CD4-positive, CD25-positive, alpha-beta regulatory T cell (primary cell): ENCODE measurements at places on chromosomes 13 and 19.

DNA sequence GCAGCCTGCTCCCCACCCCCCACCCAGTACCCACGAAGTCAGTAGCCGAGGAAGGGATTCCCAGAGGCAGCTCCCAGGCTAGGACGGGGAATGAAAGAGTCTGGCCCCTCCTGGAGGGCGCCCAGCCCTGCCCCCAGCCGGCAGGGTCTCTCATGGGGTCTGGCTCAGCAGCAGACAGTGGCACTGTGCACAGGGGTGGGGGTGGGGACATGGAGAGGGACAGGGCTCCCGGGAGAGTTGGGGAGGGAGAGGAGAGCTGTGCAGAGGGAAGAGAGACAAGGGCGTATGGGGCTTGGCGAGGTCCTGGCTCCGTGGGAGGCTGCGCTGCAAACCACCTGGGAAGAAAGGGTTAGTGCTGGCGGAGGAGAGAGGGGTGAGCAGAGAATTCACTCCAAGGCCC is 27.7 kb upstream of the ASF1B start:
- H3K36me3 ChIP-seq: no peaks in the 10 kb centered on the region
- H3K4me1 ChIP-seq: peaks cover 25% of the 10 kb centered on the region
- DNase-seq: no peak
- H3K27ac ChIP-seq: no peak overlapping the region
- no peak overlapping the region for H3K4me3 ChIP-seq

DNA sequence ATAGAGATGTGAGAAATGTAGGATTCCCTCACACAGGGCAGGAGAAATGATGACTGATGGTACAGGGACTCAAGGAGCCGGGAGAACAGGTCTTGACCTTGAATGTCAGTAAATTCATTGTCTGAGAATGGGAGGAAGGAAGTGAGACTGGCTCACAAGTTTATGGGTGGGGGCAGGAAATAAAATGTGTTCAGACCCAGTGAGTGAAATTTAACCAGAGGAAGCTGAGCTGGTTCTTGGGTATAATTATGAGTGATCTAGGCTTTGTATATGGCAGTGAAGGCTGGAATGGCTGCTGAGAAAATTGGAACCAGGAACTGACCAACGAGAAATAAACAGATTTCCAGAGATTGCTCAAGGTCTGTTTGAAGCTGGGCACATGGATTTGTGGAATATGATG is 6.3 kb upstream of the IGSF23 start:
- no peaks in the 10 kb centered on the region for H3K36me3 ChIP-seq
- no peak overlapping the region for H3K4me3 ChIP-seq
- no peaks in the 10 kb centered on the region for H3K27me3 ChIP-seq
- no peaks in the 10 kb centered on the region for H3K4me1 ChIP-seq
- no peak for DNase-seq

GRCh38 chr13:59771272-59771671 is 392.5 kb downstream of the DIAPH3 start:
- no peaks in the 10 kb centered on the region for H3K27me3 ChIP-seq
- H3K4me3 ChIP-seq: no peak overlapping the region
- no peaks in the 10 kb centered on the region for H3K4me1 ChIP-seq
- no peaks in the 10 kb centered on the region for H3K36me3 ChIP-seq
- DNase-seq: no peak

DNA sequence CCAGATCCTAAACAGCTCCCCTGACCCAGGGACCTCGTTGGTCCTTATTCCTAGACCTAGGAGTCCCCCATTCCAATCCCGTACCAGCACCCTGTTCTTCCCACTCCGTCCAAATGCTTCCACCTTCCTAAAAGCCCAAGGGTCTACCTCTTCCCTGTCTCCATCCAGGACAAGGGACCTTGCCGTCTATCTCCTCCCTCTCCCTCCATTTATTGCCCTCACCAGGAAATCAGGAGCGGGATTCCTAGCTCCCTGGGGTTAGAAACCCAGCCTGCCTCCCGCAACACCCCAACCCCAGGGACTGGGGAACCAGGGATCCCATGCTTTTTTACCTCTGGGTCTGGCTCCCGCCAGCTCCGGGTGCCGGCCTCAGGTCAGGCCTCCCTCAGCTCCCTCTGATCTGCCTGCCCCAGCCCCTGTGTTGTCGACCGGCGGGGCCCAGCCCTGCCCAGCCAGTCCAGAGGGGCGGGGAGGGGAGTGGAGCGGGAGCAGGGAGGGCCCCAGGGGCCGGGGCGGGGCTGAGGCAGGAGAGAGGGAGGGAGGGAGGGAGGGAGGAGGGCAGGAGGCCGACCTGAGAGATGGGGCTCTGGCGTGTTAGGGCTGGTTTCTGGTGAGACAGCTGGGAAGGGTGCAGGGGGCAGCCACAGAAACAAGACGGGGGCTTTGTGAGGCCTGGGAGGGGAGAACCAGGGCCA is at the start of gene B3GNT8:
B3GNT8 (minus strand) TSS at position 423 of the 695 bp plus-strand sequence. CDS start 596 bp downstream, outside the sequence.
- peaks cover 25% of the 10 kb centered on the region for H3K36me3 ChIP-seq
- H3K4me3 ChIP-seq: peak within 1 kb of the TSS; percentile 32
- H3K27me3 ChIP-seq: no peaks in the 10 kb centered on the region
- H3K27ac ChIP-seq: peak within 1 kb of the TSS; percentile 56
- peak; percentile 60 for DNase-seq

DNA sequence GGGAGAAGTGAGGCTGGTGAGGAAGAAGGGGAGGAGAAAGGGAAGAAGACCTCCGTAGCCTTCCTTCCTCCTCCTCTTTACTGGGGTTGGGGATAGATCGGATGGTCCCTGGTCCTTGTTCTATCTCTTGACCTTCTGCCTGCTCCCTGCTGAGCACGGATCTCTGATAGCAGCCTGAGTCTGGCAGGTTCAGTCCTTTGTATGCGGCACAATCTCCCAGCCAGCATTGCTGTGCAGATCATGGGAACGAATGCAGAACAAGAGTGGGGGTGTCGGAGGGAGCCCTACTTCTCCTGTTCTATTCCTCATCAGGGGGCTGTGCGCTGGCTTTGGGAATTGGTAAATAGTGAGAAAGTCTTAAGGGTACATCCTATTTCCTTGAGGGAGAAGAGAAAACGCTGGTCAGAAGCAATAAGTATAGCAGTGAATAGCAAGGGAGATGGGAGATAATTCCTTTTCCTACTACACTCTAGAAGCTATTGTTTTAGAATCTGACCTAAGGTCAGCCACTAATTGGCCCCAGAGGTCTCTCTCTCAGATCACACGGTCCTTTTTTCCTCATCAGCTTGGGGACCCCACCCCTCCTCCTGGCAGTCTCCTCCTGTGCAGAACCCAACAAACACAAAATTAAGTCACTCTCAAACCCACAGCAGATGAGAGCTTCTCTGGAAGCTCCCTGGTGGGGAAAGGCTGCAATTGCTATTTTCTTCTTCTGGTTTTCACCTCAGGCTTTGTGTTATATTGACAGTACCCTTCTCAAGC is 41.0 kb downstream of the KL start:
- H3K4me3 ChIP-seq: no peak overlapping the region
- H3K4me1 ChIP-seq: no peaks in the 10 kb centered on the region
- no peak overlapping the region for H3K27ac ChIP-seq
- H3K36me3 ChIP-seq: no peaks in the 10 kb centered on the region

DNA sequence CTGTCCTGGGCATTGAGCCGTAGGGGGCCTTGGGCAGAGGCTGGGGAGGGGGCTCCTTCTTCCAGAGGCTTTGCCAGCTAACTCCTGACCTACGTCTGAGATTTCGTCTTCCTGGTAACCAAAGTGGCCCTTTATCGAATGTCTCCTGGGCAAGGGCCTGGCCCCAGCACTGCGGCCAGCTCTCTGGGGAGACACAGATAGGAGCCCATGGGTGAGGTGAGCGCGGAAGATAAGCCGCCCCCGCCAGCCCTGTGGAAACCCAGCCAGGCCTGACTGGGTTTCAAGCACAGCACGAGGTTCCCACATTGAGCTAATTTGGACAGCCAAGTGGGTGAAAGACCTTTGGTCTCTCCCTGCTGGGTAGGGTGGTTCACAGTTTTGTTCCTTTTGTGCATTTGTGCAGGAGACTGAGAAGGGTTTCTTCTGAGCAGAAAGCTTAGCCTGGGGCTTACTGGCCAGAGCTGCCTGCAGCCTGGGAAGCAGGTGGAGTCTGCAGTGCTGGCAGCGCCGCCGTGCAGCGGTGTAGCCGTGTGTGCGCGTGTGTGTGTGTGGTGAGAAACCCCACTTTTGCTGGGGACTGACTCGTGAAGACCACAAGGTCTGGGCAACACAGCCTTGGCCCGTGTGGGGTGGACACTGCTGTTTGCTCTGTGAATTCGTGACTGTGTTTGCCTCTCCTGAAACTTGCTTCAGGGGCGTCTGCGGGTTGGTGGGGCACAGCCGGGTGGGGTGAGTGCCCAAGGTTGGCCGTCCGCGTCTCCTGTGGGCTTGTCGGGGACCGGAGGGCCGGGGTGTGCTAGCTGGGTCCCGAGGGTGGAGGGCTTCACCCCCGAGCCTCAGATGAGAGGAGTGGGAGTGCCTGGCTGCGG is 2.5 kb downstream of the BSG start:
- peaks cover 40% of the 10 kb centered on the region for H3K4me1 ChIP-seq
- H3K4me3 ChIP-seq: peak overlapping the region; percentile 7
- H3K36me3 ChIP-seq: no peaks in the 10 kb centered on the region
- no peak for DNase-seq
- H3K27me3 ChIP-seq: no peaks in the 10 kb centered on the region
